ENCODE measurements at places on chromosomes 12 and 14.

DNA sequence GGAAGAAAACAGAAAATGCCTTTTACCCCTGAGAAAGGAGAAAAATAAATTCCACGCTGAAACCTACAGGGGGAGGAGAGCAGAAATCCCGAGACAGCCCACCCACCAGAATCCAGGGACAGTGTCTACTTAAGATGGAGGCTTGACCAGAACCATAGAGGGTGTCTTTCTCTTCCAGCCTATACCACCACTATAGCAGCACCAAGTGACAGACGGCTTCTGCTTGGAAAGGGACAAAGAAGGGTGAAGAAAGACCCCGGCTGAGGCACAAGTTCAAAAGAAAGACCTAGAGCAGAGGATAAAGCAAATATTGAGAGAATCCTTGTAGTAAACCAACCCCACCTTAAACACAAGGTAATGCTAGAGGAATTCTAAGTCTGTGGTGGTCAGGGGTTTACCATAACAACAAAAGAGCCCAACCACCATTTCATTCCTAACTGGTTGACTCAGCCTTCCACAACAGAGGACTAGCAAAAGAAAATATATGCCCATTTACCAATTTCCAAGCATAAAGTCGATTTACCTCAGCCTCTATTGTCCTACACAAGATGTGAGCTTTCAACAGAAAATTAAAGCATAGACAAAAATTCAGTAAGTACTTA is 105.3 kb upstream of the FOXG1 start:
- DNase-seq: no peak

DNA sequence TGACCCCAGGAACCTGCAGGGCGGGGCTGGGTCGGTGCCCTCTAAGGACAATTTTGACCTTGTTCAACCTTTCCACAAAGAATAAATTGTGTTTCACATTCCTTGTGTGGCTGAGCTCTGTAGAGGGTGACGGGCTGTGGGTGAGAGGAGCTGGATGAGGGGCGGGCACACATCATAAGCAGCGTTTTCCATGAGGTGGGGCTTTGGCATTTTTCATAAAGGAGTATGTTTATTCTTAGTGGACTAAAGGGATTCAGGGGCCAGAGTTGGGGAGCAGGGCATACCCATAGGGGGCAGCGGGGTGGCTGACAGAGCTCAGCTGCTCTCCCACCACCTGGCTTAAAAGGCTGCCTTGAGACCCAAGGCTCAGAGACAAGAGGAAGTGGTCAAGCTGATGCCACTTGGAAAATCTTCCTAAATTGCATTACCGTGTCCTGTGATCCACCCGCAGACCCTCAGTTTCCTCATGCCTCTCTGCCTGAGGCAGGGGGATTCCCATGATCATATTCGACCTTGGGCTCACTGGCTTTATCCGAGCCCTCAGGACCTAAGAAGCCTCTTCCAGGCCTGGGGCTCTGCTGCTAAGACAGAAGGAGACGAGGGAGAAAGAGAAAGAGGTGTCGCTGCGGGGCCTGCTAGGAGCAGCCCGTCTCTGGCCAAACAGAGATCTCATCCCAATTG is 11.4 kb downstream of the MMP14 start:
- DNase-seq: no peak

DNA sequence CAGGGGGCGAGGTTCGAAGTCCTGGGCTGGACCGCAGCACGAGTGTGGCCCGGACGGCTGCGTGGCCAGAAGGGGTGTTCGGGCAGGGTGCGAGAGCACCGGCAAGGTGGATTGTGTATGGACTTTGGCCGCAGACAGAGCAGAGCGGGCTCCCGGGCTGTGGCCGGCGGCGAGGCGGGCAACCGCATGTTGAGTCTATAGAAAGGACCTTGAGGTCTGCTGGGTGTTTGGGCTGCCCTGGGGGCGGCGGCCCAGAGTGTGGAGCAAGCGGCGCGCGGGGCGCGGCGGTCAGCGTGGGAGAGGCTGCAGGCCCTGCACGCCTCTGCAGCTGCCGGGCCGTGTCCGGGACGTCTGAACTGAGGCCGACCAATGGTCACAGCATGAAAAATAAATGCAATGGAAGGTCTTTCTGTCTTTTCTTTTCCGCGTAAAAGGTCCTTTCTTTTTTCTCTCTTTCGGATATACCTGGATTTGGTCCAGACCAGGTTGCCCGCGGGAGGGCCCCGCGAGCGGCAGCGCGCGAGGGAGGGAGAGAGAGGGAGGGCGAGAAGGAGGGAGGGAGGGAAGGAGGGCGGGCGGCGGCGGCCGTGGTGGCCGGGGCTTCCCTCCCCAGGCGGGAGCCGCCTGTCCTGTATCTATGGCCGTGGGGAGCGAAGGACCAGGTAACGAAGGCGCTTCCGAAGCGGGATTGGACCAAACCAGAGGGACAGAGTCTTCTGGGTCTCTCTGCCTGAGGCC is 5.5 kb upstream of the HOXC9 start:
- no peak for DNase-seq

DNA sequence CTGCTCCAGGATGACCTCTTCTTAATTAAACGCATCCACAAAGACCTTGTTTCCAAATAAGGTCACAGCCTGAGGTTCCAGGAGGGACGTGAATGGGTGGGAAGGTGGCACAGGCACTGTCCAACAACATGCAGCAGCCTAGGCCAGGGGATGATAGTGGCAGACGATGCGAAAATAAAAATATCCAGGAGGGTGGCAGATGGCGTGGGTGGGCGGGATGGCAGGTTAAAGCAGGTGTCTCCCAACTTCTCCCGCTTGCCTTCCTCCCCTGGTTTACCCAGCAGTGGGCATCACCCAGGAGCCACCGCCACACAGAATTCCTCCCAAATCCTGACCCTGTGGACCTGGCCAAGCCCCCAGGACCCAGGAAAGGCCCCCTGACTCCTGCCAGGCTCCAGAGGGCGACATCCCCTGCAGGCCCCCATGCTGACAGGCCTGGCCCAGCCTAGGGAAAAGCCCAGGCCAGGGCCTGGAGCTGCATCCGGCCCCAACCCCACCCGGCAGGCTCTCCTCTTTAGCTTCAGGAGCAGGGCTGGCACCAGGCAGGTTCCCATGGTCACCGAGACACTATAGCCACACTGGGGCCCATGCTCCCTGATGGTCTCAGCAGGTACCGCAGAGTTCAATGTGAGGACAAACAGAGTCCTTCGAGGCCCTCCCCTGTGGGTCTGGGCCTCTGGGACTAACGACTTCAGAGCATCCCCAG is 9.7 kb downstream of the NCOR2 start:
- no peak for DNase-seq

DNA sequence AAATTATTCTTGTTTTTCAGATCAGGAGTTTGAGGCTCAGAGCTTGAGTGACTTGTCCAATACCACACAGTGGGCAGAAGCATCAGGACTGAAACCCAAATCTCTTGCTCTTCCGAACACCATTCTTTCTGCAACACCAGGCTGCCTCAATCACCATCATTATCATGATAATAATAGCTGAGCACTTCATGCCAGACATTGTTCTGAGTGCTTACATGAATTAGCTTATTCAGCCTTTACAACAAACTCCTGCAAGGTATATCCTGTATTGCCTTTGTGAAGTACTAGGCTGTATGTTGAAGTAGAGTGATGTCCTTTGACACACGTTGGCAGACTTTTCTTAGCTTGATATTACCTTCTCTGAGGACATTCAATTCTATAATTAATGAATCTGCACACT is 257.4 kb upstream of the ATP2B1 start:
- DNase-seq: no peak

DNA sequence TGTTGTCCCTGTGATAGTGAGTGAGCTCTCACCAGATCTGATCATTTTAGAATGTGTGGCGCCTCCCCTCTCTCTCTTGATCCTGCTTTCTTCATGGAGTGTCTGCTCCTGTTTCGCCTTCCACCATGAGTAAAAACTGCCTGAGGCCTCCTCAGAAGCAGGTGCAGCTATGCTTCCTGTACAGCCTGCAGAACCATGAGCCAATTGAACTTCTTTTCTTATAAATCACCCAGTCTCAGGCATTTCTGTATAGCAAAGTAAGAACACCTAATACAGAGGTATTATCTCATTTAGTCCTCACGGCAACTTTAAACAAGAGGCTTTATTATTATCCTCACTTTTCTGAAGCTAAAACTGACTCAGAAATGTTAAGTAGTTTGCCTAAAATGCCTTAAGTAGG is 81.3 kb upstream of the BTG1 start:
- DNase-seq: no peak

- no peak for DNase-seq
These were observed 64.5 kb upstream of the STK38L start for GRCh38 chr12:27179400-27180214.

DNA sequence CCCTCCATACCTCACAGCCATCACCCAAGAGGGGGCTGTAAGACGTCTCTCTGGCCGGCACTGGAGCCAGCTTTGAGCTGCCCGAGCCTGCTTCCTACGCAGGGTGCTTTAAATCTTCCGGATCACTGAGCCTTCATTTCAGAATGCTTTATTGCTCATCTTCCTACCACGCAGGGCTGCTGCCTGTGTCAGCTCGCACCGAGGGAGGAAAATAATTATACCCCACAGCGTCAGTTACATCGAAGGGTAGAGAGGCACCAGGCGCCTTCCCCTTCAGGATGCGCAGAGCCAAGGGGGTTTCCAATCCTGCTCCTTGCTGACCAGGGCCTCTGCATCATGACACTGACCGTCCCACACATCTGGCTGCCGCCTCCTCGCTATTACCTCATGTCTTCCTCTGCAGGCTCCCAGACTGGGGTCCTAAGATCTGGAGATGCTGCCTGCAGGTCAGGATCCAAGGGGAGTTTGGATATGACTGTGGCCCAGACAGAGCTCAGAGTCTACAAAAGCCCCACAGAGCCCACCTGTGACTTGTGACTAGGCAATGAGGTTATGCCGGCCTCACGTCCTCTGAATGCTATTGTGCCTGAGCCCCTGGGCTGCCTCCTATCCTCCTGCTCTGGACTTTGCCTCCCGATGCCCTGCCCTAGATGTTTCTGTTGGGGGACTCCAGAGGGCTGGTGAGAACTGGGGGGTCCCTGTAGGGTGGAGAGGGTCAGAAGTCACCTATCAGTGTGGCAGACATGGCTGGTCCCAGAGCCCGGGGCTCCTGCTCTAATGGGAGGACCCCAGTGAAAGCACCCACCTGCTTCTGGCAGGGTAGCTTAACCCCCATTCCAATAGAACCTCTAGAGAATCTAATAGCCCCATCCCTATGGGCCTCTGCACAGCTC is 220.3 kb upstream of the RTL1 start:
- DNase-seq: peak; percentile 5

- no peak for DNase-seq
These were observed 53.7 kb downstream of the FBXL14 start for GRCh38 chr12:1540690-1541089.

GRCh38 chr14:82725213-82725612 is 1191.6 kb upstream of the SEL1L start:
- no peak for DNase-seq

GRCh38 chr14:72000907-72001306 is 68.7 kb downstream of the RGS6 start:
- no peak for DNase-seq
